A673 (cell line): ENCODE measurements at places on chromosomes 1 and 21. TPM values are rescaled to one million over a fixed set of nuclear protein-coding genes. Genes with fewer than 3 reads are reported as not detected.

Gene LINGO4
- not detected in 2 replicates for total RNA-seq

Gene PADI2
- total RNA-seq: 26.4 and 27.7 TPM in 2 replicates

Gene LCE1A
- total RNA-seq: not detected in 2 replicates

Gene RUNX1
- total RNA-seq: 0.11 and 0.52 TPM in 2 replicates

Gene PLA2G2D
- total RNA-seq: not detected in 2 replicates

Gene ETNK2
- 7.3 and 8.3 TPM in 2 replicates for total RNA-seq

Gene OR2AK2
- total RNA-seq: not detected in 2 replicates

DNA sequence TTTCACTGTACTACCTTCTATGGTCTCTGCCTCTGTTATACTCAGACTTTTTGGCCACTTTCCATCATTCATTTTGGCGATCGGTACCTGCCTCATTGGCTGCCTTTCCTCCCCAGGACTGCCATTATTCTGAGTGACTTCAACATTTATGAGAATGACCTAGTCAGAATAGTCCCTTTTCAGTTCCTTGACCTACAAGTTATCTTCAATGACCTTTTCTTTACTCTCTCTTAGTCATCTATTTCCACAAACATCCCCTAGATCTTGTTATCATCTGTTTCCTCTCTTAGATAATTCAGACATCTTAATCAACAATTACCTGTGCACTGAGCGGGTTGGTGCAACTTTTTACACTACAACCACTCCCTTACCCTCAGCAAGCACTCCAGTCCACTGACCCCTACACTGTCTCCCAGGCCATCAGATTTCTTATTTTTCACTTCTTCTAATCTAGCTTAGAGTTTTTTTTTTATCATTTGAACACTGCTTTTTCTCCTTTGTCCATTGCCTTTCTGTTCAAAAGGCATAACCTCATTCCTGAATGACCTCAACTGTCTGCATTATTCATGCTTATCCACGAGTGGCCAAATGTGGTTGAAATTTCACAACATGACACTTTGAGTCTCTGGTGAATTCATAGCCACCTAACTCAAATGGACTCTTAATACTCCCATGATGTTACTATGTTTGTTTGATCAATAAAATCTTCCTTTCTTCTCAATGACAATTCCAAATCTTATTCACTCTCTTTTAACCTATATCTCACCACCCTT lies 112.7 kb downstream of the HMCN1 start:
- H3K27ac ChIP-seq: no peak overlapping the region
- peaks cover 63% of the 10 kb centered on the region for H3K4me1 ChIP-seq
- DNase-seq: no peak
- H3K27me3 ChIP-seq: no peaks in the 10 kb centered on the region

DNA sequence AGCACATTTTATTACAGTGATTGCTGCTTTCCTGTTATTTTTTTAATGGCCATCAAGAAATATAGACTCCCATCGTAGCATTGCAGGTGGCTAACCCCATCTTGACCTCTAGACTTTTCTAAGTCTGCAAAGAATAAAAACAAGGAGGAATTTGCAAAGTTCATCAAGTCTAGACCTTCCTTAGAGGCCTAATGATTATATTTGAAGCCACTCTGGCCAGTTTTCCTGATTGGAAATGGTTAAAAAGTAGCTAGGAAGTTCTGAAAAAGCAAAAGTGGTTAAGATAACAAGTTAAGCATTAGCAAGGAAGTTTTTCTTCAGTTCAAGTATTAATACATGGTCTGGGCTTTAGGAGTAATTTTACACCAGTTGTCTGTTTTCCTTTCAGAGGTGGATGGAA lies 16.7 kb upstream of the KCNJ15 start:
- no peak overlapping the region for H3K27ac ChIP-seq
- peaks cover 14% of the 10 kb centered on the region for H3K27me3 ChIP-seq
- H3K36me3 ChIP-seq: no peaks in the 10 kb centered on the region
- no peak for DNase-seq
- H3K4me3 ChIP-seq: no peak overlapping the region

DNA sequence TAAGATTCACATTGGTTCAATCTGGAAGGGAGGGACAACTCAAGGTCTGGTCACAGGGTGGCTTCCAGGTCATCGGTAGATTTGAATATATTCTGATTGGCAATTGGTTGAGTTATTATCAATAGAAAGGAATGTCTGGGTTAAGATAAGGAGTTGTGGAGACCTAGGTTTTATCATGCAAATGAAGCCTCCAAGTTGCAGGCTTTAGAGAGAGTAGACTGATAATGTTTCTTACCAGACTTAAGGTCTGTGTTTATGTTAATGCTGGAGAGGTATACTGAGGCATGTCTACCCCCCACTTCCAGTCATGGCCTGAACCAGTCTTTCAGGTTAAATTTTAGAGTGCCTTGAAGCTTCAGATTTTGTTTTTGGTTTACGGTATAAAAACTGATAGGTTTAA lies 29.7 kb downstream of the USP25 start:
- H3K27me3 ChIP-seq: no peaks in the 10 kb centered on the region
- DNase-seq: no peak
- no peak overlapping the region for H3K27ac ChIP-seq

- no peaks in the 10 kb centered on the region for H3K36me3 ChIP-seq
- H3K4me1 ChIP-seq: no peaks in the 10 kb centered on the region
- no peak overlapping the region for H3K4me3 ChIP-seq
- H3K27me3 ChIP-seq: no peaks in the 10 kb centered on the region
Observed at GRCh38 chr1:33219886-33220661, 36.2 kb upstream of the ZNF362 start.

DNA sequence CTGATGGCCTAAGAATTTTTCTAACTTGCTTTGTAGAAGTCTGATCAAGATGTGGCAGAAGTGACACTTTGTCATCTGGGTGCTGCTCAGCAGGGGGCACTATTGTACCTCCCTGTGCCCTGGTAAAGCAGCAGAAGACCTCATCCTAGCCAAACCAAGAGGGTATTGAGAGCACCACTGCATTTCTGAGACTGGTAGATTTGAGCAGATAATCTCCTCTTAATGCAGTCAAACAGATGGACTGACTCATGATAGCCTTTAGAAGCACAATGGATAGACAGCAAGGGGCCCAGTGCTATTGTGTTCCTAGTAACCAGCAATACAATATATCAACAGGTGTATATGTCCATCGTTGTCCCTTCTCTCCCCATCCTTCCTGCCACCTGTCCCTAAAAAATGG lies 5.7 kb downstream of the TPM3 start:
- H3K36me3 ChIP-seq: no peaks in the 10 kb centered on the region
- H3K4me3 ChIP-seq: no peak overlapping the region

- DNase-seq: no peak
- no peak overlapping the region for H3K4me3 ChIP-seq
- no peak overlapping the region for H3K27ac ChIP-seq
Observed at GRCh38 chr1:81585371-81585770, 215.4 kb upstream of the ADGRL2 start.

GRCh38 chr1:230429067-230429735 lies 3.1 kb upstream of the PGBD5 start:
- no peak for DNase-seq
- no peak overlapping the region for H3K4me3 ChIP-seq
- H3K27me3 ChIP-seq: peaks cover 70% of the 10 kb centered on the region

DNA sequence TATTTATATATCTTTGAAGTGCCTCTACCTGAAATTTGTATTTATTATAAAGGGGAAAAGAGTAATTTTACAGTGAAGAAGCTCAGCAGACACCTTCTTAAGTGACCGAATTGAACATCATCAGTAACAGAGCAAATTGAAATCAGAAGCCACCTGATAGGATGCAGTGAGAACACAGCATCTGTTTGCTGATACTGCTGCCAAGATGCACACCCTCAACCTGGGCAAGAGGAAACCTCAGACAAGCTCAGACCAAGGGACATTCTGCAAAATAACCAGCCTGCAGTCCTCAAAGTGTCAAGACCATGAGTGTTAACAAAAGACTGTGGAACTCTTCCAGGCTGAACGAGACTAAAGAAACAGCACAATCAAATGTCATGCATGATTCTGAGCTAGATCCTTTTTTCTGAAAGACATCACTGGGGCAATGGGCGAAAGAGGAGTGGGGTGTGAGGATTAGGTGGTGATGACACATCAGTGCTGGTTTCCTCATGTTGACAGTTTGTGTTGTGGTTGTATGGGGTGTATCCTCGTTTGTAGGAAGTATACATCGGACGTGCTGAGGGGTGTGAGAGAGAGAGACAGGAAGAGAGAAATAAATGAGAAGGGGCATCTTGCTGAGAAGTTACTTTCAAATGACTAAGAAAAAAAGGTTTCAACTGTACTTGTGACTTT lies 103.7 kb downstream of the ABCA4 start:
- no peaks in the 10 kb centered on the region for H3K4me1 ChIP-seq
- no peaks in the 10 kb centered on the region for H3K27me3 ChIP-seq
- H3K27ac ChIP-seq: no peak overlapping the region
- no peak overlapping the region for H3K4me3 ChIP-seq
- no peaks in the 10 kb centered on the region for H3K36me3 ChIP-seq

GRCh38 chr1:112798292-112798691 lies 83.2 kb upstream of the PPM1J start:
- H3K27ac ChIP-seq: no peak overlapping the region
- H3K4me1 ChIP-seq: no peaks in the 10 kb centered on the region
- no peaks in the 10 kb centered on the region for H3K36me3 ChIP-seq

- no peak overlapping the region for H3K4me3 ChIP-seq
- peaks cover 12% of the 10 kb centered on the region for H3K36me3 ChIP-seq
- H3K27ac ChIP-seq: no peak overlapping the region
- peaks cover 6% of the 10 kb centered on the region for H3K4me1 ChIP-seq
- H3K27me3 ChIP-seq: no peaks in the 10 kb centered on the region
Observed at GRCh38 chr1:74731399-74732052, 1.3 kb downstream of the CRYZ start.
